ENCODE measurements at places on chromosomes 5 and 9.

DNA sequence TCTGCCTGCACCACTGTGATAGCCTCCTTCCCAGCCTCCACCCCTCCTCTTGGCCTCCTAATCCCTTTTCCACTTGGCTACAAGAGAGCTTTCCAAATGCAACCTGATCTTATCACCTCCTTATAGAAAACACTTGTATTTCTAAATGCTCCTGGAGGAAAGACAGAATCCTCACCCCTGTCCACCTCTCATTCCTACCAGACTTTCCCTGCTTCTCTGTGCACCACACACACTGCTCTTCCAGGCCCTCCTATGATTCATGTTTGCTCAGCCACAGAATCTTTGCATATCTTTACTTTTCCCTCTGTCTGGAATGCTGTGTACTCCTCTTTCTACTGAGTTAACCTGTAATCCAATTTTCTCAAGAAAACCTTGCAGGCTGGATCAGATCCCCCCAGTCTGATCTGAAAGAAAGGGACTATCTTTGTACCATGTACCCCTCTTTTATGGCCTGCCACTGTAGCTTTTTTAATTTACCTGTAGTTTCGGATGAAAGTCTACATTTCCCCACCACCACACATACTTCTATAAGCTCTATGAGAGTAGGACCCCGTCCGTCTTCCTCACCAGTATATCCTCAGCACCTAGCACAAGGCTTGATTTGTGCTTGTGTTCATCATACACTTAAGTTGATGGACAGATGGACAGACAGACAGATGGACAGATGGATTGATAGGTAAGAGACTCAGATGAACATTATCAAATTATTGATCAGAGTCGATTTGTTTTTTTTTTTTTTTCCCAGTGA, 95.3 kb downstream of the GALNT10 start:
- DNase-seq = no peak

DNA sequence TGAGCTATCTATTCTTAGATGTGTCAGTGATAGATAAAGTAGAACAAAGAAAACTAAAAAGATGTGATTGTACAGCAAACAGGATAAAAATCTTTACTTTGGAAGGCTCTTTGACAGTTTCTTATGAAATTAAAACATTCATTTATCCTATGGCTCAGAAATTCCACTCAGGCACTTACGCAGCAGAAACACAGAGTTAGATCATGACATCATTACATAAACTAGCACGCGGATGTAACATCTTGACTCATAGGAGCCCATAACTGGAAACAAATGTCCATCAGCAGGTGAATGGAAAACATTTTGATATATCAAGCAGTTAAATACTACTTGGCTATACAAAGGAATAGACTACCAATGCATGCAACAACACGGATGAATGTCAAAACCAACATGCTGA, 45.3 kb downstream of the ICE1 start:
- no peak for DNase-seq

DNA sequence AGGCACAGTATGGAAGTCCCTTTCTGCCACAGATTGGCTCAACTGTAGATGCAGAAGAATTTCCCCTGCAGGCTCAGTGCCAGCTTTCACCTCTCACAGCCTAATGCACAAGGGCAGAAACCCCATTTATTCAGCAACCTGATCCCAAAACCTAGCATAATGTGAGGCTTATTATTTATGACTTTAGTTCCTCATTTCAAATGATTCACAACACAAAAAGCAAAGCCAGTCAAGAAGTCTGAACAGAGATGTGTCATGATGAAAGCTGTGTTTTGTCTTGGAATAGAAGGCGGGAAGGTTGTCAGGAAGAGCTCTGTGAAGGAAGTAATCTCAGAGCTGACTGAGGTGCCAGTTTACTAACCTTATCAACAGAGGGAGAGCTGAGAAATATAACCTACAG, 369.7 kb downstream of the LRRC70 start:
- peak; percentile 14 for DNase-seq

- no peak for DNase-seq
These were observed 97.2 kb downstream of the INVS start for GRCh38 chr9:100196215-100196614.

- no peak for DNase-seq
These were observed 71.4 kb downstream of the RAPGEF6 start for GRCh38 chr5:131563434-131564228.

DNA sequence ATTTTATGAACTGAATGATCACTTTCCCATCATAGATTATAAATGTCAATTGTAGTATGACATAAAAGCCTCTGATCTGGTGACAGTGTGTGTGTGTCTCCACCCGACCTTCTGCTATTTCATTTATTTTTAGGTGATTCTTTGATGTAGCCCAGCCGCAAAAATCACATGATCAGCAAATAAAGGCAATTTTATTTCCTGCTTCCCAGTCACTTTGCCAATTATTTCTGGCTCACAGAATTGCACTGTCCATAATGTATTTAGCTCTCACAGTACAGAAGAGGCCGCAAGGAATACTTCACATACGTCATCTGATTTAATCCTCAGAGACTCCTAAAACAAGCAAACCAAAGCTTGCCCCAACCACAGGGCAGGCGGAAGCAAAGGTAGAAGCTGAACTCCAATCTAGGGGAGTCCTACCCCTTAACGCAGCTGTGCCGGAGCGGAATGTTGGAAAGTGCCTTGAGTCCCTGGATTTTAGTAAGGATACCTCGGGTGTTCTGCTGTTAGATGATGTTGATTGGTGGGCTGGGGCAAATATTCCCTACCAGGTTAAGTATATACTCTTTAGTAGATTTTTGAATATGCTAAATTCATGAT, 384.0 kb upstream of the IRX4 start:
- no peak for DNase-seq

GRCh38 chr5:165029099-165029870, 1523.9 kb downstream of the MAT2B start:
- peak; percentile 96 for DNase-seq

DNA sequence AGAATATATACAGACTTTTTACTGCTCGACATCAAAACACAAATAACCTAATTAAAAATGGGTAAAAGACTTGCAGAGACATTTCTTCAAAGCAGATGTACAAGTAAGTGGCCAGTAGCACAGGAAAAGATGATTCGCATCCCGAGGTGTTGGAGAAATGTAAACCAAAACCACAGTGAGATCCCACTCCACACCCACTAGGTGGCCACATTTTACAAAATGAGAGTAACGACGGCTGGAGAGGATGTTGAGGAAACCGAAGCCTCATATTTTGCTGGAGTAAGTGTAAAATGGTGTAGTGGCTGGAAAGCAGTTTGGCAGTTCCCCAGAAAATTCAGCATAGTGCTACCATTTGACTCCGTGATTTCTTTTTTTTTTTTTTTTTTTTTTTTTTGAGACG, 21.3 kb upstream of the GBGT1 start:
- peak; percentile 88 for DNase-seq
